ENCODE measurements at places on chromosomes 6 and 20.

GRCh38 chr20:51321343-51322163 lies 221.0 kb downstream of the NFATC2 start:
- DNase-seq: no peak

DNA sequence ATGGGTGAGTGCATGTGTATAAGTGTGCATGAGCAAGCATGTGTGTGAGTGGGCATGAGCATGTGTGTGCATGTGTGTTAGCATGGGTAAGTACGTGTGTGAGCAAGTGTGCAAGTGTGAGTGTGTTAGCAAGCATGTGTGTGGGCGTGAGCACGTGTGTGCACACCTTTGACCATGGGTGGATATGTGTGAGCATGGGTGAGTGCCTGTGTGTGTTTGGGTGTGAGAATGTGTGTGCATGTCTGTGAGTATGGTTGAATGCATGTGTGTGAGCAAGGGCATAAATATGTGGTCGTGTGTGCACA lies 84.6 kb downstream of the DLL1 start:
- DNase-seq: no peak

- no peak for DNase-seq
Measured at GRCh38 chr6:163679753-163680152, 265.2 kb downstream of the QKI start.

GRCh38 chr6:167268683-167269280 lies 22.3 kb upstream of the UNC93A start:
- DNase-seq: no peak

GRCh38 chr6:83463886-83464285 lies 33.0 kb upstream of the ME1 start:
- no peak for DNase-seq

DNA sequence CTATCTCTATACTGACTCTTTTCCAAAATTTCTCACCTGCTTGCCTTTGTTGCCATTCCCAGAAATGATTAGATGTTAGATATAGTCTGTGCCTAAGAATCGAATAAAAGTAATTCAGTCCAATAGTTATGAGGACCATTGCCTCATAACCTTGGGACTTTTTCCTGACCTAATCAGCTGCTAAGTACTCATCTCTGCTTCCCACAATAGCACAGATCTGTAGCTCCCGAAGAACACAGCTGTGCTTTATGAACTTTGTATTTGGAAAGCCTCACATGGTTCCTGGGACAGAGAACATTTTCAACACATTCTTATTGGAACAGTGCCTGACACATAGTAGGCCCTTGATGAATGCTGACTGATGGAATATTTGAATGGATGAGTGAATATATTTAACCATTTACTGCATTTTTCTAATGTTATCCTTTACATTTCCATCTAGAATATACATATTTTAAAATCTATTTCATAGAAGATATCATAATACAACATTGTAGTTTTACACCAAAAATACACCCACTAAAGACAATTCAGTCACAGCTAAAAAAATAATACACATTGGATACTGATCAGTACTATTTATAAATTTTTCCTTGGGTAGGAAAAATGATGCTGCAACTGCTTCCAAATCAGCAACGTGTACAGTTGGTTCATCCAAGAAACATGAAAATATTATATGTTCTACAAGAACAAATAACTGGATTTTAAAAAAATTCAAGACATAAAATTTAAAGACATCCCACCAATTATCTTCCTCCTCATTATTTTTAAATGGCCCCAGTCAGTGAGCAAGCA lies 53.9 kb downstream of the HS3ST5 start:
- DNase-seq: no peak

DNA sequence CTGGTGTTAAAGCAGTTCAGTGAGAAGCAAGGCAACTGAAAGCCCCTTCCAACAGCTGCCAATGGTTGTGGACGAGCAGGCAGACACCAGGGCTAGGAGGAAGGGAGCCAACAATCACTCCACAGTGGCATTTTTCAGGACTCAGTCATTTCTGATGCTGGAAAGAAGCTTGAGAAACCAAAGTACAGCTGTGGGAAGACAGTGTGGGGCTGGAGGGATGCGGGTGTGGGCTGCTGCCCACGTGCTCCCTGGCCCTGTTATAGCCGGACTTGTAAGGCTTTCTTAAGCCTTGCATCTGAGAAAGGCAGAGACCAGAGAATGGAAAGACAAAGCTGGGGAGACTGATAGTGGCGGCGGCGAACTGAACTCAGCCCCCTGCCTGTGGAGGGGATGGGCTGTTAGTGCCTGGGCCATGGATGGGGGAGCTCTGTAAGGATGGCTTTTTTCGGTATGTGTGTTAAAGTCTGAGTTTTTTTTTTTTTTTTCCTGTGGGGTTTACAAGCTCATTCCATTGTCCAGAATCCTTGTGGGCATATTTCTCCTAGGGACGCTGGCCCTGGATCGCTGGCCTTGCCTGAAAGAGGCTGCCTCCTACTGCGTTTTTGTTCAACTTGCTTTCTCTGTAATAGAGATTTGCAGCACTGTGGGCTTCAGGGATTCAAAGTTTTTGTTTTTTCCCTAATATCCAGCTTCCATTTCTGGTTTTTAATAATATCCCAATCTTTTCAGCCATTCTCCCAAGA lies 91.7 kb downstream of the GJA10 start:
- DNase-seq: peak; percentile 51

- DNase-seq: no peak
Measured at GRCh38 chr20:40521962-40522361, 167.1 kb downstream of the MAFB start.

GRCh38 chr20:1308067-1308701 lies 20.8 kb downstream of the SDCBP2 start:
- no peak for DNase-seq
